Ascending aorta (tissue), 2 donors: ENCODE measurements at places on chromosomes 12 and 14.

- DNase-seq: no peak
These were observed 186.6 kb downstream of the PHLDA1 start for GRCh38 chr12:75844985-75845384.

DNA sequence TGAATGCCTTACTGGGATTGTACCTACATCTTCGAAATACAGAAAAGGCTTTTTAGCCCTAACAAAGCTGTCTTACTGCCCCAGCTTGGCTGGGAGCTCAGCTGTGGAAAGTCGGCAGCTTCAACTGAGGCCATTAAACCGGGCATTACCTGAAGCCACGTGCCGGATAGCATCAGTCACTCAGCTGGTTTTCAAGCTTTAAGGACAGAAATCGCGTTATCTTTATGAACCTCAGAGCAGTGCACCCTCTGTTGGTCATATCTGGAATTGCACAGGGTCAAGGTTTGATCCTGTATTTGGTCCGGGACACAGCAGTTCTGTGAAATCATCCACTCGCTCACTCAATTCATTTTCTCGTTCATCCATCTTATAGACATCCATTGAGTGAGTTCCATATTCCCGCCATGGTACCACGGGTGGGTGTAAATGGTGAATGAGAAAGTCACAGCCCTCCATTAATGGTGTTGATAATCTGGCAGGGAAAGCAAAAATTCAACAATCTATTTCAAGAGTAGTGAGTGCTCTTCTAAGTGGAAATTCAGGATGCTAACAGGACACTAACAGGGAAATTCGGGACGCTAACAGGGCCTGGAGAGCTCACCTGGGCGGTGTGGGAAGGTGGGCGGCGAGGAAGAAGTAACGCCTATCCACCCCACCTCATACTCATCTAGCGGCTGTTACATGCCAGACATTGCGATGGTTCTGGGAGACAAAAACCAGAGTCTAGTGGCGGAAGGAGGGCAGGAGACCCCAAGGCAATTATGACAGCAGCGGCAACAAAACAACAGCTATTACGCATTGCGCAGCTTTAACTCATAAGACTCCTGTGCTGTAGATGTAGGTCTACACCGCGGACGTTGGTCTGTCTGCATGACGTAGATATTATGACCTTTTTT is 60.6 kb upstream of the TCL1A start:
- no peak for DNase-seq

DNA sequence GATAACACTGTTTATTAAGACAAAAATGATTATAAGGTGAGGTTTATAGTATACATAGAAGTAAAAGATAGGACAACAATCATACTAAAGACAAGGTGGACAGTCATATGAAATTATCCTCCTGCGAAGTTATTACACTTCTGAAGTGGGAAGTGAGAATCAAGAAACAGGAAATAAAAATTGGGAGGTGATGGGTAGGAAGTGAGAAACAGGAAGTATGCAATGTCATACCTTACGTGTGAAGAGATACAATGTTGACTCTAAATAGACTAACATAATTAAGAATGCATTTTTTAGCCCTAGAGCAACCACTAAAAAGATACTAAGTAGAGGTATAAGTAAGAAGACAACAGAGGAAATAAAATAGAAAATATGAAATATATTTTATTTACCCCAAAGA is 43.7 kb downstream of the GRIN2B start:
- no peak for DNase-seq

DNA sequence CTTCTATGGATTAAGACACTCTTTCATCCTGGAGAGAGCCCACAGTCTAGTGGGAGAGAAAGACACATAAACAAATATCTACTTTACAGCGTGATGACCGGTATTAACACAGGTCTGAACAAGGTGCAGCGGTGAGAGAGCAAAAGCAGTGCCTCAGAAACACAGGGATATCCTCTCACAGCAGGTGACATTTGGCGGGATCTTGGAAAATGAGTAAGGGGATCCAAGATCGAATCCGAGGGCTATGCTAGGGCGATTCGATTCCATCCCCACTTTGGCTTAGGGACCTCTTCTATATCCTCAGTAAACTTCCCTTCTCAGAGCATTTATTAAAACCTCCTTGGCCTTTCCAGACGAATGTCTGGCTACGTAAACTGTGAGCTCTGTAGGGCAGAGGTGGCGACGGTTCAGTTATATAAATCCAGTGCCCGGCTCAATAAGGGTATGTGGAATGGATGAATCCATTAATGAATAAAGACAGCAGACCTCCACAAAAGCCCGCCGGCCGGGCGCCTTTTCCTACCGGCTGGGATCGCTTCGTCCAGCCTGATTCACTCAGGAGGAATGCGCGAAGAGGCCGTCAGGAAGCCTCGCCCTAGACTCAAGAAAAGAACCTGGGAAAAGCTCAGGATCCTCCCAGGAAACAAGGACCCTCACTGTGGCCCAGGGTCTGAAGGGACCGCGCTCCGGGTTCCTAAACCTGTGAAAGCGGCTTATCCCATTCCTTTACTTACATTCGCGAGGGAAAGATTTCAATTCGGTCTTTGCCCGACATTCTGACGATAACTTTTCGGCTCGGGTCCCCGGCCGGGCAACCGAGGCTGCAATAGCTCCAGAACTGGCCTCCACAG is 455 bp downstream of the ATP6V1D start:
- peak; percentile 65 for DNase-seq

- DNase-seq: no peak
These were observed 52.9 kb downstream of the PHLDA1 start for GRCh38 chr12:75978677-75979076.

- no peak for DNase-seq
These were observed 92.8 kb upstream of the PLXNC1 start for GRCh38 chr12:94055528-94055927.

DNA sequence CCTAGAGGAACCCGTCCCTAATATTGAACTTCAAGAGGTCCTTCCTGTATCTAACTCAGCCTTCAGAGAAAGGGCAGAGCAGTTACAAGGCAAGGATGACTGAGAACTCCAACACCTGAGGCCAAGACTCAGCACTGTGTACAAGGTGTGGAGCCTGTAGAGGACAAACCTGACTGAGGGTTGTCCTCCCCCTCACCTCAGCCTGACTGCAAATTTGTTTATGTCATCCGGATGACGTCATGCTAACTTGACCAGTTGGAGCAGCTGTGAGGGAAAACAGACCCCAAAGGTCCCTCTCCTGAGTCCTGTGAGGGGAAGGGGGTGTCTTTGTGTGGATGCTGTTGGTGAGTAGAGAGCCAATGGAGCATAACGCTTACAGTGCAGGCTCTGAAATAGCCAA is 4.3 kb downstream of the CRACR2A start:
- no peak for DNase-seq

- no peak for DNase-seq
These were observed 12.6 kb upstream of the AMN start for GRCh38 chr14:102909911-102910310.

- no peak for DNase-seq
These were observed 194.5 kb upstream of the CDKN3 start for GRCh38 chr14:54202288-54202687.

GRCh38 chr12:4307593-4308333 is 13.2 kb upstream of the TIGAR start:
- peak; percentile 78 for DNase-seq

GRCh38 chr14:77302926-77303325 is 17.8 kb downstream of the POMT2 start:
- no peak for DNase-seq

- DNase-seq: no peak
These were observed 4.9 kb downstream of the PHLDA1 start for GRCh38 chr12:76026643-76027063.

DNA sequence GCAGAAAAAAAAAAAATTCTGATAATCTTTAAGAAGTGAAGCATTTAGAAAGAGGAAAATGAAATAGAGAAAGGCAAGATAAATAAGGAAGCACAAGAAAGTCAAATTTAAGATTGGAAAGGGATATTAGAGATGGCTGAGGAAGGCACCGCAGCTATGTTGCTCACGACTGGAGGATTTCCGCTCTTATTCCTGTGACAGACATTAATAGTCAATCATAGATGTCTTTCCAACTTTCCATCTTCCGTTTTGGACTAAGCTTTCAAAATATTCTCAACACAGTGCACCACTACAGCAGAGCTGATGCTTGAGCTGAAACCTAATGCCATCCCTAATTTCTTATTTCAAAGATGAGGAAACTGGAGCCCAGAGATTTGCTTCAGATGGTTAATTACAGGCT is 290.6 kb downstream of the FOXN3 start:
- no peak for DNase-seq

GRCh38 chr14:34911209-34912150 is 36.3 kb upstream of the BAZ1A start:
- DNase-seq: no peak

GRCh38 chr14:43803076-43803689 is 703.9 kb downstream of the FSCB start:
- no peak for DNase-seq

DNA sequence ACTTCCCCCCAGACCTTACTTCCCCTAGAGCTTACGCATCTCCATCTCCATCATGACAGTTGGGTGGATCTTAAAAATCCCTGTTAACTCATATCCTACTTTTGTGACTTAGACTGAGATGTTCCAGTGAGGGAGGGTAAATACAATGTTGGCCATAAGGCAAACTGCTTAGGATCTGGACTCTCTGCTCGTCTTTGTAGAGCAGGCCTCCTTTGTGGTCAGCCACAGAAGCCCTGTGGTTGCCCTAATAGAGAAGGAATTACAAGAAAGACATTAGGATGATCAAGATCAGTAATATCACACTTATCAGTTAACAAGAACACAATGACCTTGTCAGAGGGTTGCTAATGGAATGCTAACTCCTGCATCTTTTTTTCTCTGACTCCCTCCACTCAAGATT is 52.0 kb downstream of the TMEM132C start:
- DNase-seq: no peak

- no peak for DNase-seq
These were observed 49.2 kb upstream of the BCAT1 start for GRCh38 chr12:24997970-24998582.

DNA sequence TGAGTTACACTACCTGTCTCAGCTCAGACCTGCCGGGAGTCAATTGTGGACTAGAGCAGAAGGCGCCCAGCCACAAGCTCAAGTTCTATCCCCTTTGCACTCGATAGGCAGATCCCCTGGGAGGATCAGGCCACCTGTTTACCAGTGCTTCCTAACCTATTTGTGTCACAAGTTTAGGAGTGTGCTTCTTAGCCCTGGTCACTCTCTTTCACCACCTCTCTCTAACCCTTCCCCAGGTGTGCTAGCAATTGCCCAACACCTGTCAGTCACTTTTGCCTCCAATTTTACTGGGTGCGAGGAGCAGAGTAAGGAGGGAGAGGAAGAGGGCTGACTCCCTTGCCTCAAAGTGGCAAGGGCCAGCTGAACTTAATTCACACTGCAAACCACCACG is 745 bp upstream of the NAA30 start:
- no peak for DNase-seq

- DNase-seq: no peak
These were observed 162.7 kb downstream of the ZFP36L1 start for GRCh38 chr14:68630081-68630571.

DNA sequence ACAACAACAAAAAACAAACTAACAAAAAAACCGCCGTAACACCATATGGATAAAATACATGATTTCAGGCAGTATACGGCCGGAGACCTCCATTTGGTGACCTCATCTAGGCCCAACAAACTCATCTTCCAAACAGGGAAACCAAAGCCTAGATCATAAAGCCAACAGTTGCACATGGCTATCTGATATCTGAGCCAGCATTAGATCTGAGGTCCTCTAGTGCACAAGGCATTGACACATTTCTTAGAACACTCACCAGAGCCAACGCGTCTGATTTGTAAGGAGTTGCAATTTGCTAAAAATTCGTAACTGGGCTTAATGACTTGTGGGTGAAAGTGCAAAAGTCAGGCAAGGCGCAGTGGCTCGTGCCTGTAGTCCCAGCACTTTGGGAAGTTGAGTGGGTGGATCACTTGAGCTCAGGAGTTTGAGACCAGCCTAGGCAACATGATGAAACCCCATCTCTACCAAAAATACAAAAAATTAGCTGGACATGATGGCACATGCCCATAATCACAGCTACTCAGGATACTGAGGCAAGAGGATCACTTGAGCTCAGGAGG is 42.0 kb upstream of the NUDT4 start:
- DNase-seq: no peak

- peak; percentile 83 for DNase-seq
These were observed at the start of gene CDH24 for GRCh38 chr14:23056956-23057756. Gene CDH24, minus strand, starts transcription at chr14:23057520. Its CDS starts 1,787 bp downstream, at chr14:23055733.

DNA sequence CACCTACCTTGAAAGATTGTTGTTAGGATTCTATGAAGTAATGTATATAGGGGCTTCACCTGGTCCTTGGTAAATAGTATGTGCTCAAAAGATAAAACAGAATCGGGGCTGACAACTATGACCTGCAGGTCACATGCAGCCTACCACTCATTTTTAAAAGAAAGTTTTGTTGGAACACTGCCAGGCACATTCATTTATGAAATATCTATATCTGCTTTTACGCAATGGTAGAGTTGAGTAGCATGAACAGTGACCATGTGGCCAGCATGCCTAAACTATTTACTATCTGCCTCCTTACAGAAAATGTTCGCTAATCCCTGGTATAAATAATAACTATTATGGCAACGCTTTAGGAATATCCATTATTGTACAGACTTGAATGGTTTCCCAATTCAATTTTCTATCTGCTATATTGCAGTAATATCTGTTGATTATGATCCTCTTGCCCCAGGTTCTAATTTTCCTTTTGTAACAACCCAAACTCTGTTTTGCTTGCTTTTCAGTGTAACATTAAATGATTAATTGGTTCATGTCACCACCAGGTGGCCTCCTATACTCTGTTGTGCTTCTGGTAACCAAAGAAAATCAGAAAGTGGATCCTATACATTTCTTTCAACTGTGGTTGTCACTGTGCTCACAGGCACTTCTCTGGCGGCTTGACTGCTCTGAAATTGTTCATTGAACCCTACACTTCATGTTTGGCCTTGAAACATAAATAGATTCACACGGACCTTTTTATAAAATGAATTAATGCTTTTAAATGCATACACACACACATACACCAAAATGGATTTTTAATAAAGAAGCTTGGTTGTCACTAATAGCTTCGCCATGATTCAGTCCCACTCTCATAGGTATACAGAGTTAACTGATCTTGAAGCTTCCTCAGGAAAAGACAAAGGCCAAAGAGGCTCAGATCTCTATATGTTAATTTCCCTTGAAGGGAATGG is 227.7 kb upstream of the NPAS3 start:
- DNase-seq: no peak

DNA sequence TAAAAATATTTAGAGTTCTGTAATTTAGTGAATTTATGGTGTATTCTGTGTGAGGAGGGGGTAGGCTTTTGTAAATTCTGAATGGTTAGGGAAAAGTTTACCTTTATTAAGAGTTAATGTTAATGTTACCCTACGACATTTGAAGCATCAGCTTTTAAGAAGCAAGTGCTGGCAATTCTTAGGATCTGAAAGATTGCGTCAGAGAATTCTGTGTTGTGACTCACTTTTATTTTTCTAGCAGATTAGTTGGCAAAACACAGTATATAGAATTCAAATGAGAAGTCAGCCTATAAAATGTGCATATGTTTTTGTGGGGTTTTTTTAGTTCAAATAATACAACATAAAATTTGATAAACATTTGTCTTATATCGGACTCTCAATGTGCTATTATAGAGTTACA is 97.6 kb downstream of the RAD52 start:
- no peak for DNase-seq
